ENCODE measurements at places on chromosomes 3 and 15. TPM values are rescaled to one million over a fixed set of nuclear protein-coding genes. Genes with fewer than 3 reads are reported as not detected.

Gene YEATS2
- total RNA-seq, result 39.9 TPM

Gene SAMMSON
- total RNA-seq, result 3.8 TPM

Gene FRMD5
- total RNA-seq, result 10.5 TPM

Gene MLH1
- 57.1 TPM for total RNA-seq

Gene ANKUB1
- 0.56 TPM for total RNA-seq

Gene AADACL2
- not detected for total RNA-seq

Gene SLC38A3
- total RNA-seq, result 5.4 TPM

Gene CDCP1
- 1.1 TPM for total RNA-seq
